Activated T-helper 1 cell treated with Interleukin-2 at 50 U/mL for 16 hours (primary cell): ENCODE measurements at places on chromosomes 13 and 19.

DNA sequence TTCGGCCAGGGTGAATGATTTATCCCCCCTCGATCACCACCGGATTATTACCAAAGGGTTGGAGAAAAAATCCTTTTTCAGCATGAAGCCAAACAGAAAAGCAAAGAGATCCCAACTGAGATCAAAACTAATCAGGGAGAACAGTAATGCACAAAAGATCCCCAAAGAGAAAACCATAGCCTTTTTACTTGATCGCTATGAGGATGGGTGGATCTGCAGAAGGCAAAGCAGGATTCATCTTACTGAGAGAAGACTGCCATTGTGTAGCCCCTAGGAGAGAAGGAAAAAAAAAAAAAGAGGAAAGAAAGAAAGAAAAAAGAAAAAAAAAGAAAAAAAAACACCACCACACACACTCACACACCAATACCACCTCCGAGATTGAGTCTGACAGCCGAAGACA is at the start of gene FGF14:
FGF14 (minus strand) TSS at position 283 of the 400 bp plus-strand sequence.
- DNase-seq, result no peak

- DNase-seq, result no peak
Observed at GRCh38 chr13:110407531-110407930, 100.4 kb downstream of the COL4A2 start.

- DNase-seq, result no peak
Observed at GRCh38 chr13:40980461-40980860, 38.7 kb downstream of the ELF1 start.

- no peak for DNase-seq
Observed at GRCh38 chr13:102935896-102936321, 90.1 kb downstream of the ERCC5 start.

DNA sequence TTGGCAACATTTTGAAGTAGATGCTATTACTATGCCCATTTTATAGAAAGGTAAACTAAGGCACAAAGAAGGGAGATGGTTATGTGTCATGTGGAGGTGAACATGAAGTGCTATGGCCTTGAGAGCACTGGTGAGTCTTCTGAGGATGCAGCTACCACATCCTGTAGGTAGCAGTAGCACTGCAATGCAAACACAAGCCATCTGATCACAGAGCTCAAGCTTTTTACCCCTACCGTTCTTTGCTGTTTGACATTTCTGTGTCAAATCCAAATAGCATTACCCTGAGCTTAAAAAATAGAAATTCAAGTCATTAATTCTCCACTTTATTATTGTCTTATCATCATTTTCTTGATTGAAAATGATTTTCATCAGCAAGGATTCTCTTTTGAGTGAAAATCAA is 382.9 kb downstream of the KCTD12 start:
- no peak for DNase-seq

GRCh38 chr19:46411925-46412649 is 1.3 kb downstream of the CCDC8 start:
- no peak for DNase-seq

DNA sequence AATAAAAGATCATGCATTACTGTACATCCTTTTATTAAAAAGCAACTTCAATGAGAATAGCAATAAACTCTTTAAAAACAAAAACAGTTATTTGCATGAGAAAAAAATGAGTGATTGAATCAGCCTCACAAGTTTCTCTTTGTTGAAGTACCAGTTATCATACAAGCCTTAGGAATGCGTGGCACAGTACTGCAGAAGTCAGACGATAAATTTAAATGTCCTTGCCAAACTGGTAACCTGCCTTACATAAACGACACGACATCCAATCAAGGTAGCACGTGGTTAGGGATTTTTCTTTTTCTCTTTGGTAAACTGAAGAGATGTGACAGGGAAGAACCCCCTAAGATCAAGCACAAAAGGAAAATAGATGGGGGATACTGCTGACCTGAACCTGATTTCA is 251.0 kb downstream of the KLF12 start:
- DNase-seq, result no peak
